Posterior vena cava (tissue), 2 donors: ENCODE measurements at places on chromosomes 6 and 20. TPM values are rescaled to one million over a fixed set of nuclear protein-coding genes. Genes with fewer than 3 reads are reported as not detected.

The HLA-DOA gene
- 3.1 TPM for total RNA-seq

The PNISR gene
- 79.0 TPM for total RNA-seq

The VSTM2L gene
- total RNA-seq = 6.4 TPM

The RIMS1 gene
- 23.0 TPM for total RNA-seq

The CD24 gene
- total RNA-seq = 7.1 TPM

The ANKEF1 gene
- total RNA-seq = 1.3 TPM

The SEL1L2 gene
- 6.0 TPM for total RNA-seq

The OPRM1 gene
- total RNA-seq = not detected

The DLL1 gene
- total RNA-seq = 14.1 TPM

The HCK gene
- total RNA-seq = 26.9 TPM

The APCDD1L gene
- total RNA-seq = 1.5 TPM

The FAM83B gene
- not detected for total RNA-seq

The GCLC gene
- 22.8 TPM for total RNA-seq

The PLA2G7 gene
- 2.7 TPM for total RNA-seq

The MCHR2 gene
- not detected for total RNA-seq

The CFB gene
- total RNA-seq = 35.8 TPM

The SLC32A1 gene
- not detected for total RNA-seq

The STX11 gene
- total RNA-seq = 7.0 TPM

The CDYL gene
- 38.7 TPM for total RNA-seq

The SULF2 gene
- total RNA-seq = 141 TPM

The ADGRF1 gene
- not detected for total RNA-seq

The MAP7 gene
- total RNA-seq = 3.1 TPM

The MRPS10 gene
- total RNA-seq = 26.8 TPM

The ZCCHC3 gene
- 10.1 TPM for total RNA-seq

The SEMG1 gene
- total RNA-seq = not detected

The BTNL2 gene
- not detected for total RNA-seq

The IRF4 gene
- 1.7 TPM for total RNA-seq

The PPP1R18 gene
- total RNA-seq = 111 TPM

The FGD2 gene
- 23.2 TPM for total RNA-seq

The ISM1 gene
- total RNA-seq = 25.8 TPM

The ALDH5A1 gene
- total RNA-seq = 4.0 TPM

The LZTS3 gene
- 8.0 TPM for total RNA-seq
